ENCODE measurements at places on chromosomes 2 and 18.

GRCh38 chr2:226179010-226179409 is 620.6 kb downstream of the IRS1 start:
- no peaks in the 10 kb centered on the region for H3K27me3 ChIP-seq
- no peaks in the 10 kb centered on the region for H3K4me1 ChIP-seq
- H3K36me3 ChIP-seq = no peaks in the 10 kb centered on the region
- no peak overlapping the region for H3K4me3 ChIP-seq
- no peak for DNase-seq

DNA sequence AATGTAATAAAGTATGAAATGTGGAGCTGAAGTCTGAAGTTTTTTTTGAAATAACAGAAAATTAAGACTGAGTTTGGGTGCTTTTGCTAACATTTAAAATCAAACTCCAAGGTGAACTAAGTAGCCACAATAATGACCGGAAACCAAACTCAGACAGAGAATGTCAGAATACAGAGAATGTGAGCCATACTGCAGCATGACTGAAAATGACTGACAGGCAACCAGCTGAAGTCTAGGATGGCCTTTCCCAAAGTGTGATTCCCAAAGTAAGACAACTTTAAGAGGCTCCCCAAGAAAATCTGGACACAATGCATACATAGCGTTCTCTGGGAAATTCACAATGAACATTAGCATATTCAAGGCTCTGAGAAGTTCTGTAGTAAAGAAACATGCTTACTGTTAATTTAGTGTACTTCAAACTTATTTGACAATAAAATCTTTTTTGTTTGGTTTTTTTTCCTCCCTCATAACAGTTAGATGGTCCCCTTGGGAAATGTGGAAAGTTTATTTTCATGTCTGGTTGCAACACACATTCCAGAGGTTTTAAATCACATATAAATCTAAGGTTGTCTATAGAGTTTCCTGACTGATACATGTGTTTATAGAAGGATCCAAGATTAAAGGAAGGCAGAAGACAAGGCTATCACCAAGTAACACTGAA is 28.6 kb downstream of the PLA2R1 start:
- H3K4me1 ChIP-seq = peaks cover 2% of the 10 kb centered on the region
- H3K27ac ChIP-seq = no peak overlapping the region
- peaks cover 9% of the 10 kb centered on the region for H3K36me3 ChIP-seq

- H3K4me3 ChIP-seq = no peak overlapping the region
- no peak overlapping the region for H3K27ac ChIP-seq
- no peak for DNase-seq
- no peaks in the 10 kb centered on the region for H3K27me3 ChIP-seq
- H3K4me1 ChIP-seq = no peaks in the 10 kb centered on the region
These were observed 287.3 kb upstream of the HS6ST1 start for GRCh38 chr2:128605931-128606330.

- H3K36me3 ChIP-seq = no peaks in the 10 kb centered on the region
- H3K27ac ChIP-seq = no peak overlapping the region
- no peaks in the 10 kb centered on the region for H3K4me1 ChIP-seq
- H3K27me3 ChIP-seq = no peaks in the 10 kb centered on the region
- no peak overlapping the region for H3K4me3 ChIP-seq
These were observed 97.0 kb upstream of the PAPOLG start for GRCh38 chr2:60659026-60659425.

DNA sequence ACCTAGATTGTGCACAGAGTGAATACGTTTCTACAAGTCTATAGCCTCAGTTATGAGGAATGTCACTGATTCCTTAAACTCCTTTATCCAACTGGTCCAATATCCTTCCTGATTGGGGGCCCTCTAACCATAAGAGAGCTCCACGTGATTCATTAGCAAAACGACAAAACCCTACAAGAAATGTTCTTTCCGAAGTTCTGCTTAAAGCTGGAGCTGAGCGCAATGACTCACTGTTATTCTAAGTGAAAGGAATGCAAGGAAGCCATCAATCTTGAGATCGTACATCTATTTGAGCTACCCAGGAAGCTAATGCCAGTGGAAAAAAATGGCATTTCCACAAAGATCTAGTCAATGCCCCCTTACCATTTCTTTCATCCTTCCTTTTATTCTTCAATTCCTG is 354.9 kb upstream of the CDH20 start:
- H3K36me3 ChIP-seq = no peaks in the 10 kb centered on the region
- no peak for DNase-seq

GRCh38 chr2:99770876-99771275 is 281.1 kb upstream of the REV1 start:
- H3K27me3 ChIP-seq = no peaks in the 10 kb centered on the region
- no peak for DNase-seq
- H3K36me3 ChIP-seq = no peaks in the 10 kb centered on the region
- H3K4me1 ChIP-seq = no peaks in the 10 kb centered on the region

Measured in ascending aorta (tissue), 2 donors.